ENCODE measurements at places on chromosomes 11 and 22.

DNA sequence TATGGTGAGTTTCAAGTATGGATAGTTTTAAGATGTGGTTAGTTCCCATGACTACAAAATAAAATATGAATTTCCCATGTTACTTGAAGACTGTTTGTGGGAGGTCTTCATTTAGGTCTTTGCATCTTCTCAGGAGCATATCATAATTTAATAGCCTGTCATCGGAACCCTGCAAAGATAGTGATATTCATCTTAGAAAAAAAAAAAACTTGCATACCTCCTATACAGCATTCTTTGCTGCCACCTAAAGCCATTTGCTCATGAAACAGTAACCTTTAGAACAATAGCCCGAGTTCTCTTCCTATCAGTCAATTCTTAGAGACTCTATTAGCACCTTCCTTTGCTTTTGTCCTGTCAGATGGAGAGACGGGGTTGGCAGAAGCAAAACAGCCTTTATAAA, 75.3 kb downstream of the ARFGAP2 start:
- no peak for DNase-seq

DNA sequence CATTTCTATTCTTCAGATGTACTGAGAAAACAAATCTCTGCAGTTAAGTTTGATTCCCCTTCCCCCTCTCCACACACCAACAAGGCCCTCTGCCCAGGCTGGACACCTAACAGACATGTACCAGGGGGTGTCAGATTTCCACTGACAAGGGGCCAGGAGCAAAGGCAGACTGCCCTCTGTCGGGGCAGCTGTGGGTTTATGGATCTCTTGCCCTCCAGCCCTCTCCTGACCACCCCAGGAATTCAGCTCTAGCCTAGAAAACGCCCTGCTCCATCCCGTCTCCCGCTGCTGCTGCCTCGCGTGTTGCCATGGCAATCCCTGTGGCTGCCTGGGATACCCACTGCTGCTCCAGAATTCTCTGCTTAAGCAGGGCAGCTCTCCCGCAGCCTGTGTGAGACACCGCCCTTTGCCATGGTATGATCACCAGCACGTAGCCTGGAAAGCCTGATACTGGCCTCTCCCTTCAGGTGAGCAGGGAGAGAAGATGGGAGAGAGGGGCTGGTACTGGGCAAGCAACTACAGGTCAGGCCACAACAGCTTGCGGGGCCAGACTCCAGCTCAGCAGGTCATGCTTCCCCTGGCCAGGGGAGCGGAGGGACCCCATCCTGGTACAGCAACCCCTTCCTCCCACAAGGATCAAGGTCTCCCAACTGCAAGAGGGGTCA, 41.6 kb downstream of the BUD13 start:
- no peak for DNase-seq

DNA sequence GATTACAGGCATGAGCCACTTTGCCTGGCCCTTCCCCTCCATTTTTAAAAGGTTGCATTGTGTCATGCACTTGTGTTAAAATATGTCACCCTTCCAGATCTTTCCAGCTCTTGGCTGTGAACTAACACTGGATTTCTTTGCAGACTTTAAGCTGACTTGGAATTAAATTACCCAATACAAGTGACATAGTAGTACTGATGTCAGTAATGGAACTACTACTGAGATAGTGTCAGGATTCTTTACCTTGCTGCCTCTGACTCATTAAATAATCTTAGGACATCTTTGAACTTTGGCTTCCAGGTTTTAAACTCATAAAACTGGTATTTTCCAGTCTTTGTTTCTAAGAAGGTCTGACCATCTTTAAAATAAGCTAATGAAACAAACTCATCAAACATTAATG, 51.8 kb upstream of the OR4B1 start:
- no peak for DNase-seq

DNA sequence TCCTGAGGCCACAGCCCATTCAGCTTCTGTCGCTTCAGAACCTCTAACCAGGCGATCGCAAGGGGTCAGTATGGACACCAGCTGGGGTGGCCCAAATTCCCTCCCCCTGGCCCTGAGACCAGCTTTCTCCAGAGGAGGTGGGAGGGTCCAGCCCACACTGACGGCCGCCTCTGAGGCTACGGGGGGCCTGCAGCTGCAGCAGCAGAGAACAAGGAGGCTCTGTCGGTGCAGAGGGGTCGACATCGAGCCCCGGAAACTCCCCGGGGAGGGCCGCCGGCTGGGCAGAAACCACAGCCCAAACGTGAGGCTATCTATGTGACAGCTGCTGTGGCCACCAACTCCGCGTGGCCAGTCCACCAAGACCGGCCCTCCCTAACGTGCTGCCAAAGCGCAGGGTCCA, 40.8 kb downstream of the ELFN2 start:
- DNase-seq, result no peak

DNA sequence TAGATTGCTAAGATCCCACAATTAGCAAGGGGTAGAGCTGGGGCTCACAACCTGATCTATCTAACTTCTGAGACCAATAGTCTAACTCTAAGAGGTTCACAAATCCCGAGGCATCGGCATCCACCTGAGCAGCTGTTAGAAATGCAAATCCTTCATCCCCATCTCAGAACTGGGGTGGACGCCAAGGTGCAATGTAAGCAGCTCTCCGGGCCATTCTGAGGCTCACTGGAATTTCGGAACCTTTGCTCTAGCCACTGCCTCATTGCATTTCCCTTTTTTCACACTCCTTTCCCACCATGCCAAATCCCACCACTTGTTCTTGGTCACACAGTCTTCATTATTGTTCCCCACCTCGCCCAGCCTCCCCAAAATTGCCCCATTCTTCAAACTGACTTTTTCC, 29.8 kb downstream of the MAML2 start:
- DNase-seq, result no peak

GRCh38 chr11:94629741-94630140, 62.6 kb downstream of the PIWIL4 start:
- no peak for DNase-seq
